NCI-H1417 treated with DMSO at 0.1 percent for 48 hours (cell line): ENCODE measurements at places on chromosomes 7 and 10.

DNA sequence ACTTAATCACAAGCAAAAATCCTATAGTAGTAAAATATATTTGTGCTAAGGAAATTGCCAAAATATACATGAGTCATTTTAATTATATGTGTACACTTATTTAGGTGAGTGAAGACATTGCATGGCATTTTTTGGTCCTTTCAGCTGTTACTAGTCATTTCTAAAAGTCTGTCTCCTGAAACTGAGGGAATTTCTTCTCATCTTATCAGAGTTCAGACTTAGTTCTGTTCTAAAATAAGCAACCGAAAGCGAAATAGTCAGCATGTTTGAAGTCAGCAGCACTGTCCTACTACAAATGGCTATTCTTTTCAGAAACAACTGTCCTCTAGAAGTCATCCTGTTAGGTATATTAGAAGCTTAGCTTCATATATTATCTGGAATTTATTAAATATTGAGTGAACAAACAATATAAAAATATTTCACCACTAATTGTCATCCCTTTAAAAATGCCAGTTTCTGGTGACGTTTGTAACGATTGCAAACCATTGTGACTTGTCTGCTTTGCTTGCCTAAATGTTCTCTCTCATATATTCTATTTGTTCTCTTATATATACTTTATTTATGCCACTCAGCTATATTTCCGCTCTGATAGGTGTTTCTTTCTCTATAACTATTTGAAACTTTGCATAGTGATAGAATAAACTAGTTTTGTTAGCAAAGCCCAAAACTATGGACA, 227.4 kb upstream of the KAT6B start:
- no peak for DNase-seq

- DNase-seq = no peak
These were observed 148.2 kb downstream of the CHN2 start for GRCh38 chr7:29342761-29343160.

DNA sequence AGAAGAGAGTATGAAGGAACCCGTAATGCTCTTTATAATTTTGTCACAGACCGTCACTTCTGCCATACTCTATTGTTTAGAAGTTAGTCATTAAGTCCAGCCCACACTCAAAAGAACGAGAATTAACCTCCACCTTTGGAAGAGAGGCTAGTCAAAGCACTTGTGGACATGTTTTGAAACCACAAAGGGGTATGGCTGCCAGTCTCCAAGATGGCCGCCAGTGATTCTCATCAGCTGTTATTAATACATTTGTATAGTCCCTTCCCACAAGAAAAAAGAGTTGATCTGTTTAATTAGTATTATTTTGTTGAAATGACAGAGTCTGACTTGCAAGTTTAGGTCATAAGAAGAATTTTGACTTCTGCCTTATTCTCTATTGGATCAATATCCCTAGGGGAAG, 23.2 kb upstream of the VOPP1 start:
- no peak for DNase-seq

GRCh38 chr10:103510791-103511752, 17.6 kb downstream of the NEURL1 start:
- DNase-seq = no peak

GRCh38 chr7:112014347-112014746, 191.9 kb downstream of the DOCK4 start:
- no peak for DNase-seq

DNA sequence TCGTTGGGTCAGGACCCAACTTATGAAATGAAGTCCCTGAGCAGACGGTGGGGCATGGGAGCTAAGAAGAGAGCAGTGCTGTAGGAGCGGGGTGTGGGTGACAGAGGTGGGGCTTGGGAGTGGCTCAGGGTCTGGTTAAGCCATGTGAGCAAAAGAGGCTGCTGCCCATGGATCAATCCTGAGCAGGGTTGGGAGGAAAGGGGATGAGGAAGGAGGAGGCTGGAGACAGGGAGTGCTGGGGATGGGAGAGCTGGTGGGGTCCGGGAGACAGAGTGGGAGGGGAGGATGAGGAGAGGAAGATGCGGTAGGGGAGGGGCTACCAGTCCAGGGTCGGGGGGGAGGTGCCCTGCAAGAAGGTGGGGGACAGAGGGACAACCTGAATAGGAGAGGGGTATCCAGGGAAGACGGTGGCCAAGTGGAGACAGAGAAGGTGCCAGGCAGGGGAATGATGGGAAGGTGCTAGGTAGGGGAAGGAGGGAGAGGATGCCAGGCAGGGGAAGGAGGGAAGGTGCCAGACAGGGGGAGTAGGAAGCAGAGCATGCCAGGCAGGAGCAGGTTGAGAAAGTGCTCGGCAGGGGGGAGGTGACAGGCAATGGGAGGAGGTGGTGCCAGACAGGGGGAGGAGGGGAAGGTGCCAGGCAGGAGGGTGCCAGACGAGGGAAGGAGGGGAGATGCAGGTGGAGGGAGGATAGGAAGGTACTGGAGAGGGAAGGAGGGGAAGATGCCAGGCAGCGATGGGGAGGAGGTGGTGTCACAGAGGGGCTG, 27.5 kb upstream of the SMARCD3 start:
- DNase-seq = no peak

GRCh38 chr10:96341219-96342182, 17.3 kb downstream of the OPALIN start:
- no peak for DNase-seq

GRCh38 chr7:97174303-97174702, 56.8 kb downstream of the SDHAF3 start:
- no peak for DNase-seq

- DNase-seq = no peak
These were observed 86.0 kb upstream of the RET start for GRCh38 chr10:42990721-42991441.

DNA sequence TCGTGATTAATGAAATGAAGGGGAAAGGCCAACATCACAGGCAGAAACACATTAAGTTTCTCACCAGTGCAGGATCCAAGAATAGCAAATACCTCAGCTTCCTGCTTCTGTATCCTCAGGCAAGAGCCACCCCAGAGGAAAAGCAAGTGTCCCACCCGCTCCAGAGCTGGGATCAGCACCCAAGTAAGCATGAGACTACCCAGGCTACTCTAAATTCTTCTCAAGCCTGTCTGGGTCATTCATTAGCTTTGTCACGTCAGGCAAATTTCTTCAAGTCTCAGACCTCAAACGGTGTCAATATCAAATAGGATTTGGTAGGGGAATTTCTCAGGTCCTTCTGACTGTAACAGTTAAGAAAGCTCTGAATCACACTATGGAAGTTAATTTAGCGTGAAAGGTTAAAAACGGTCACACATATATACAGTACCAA, 59.0 kb downstream of the GNA12 start:
- no peak for DNase-seq

DNA sequence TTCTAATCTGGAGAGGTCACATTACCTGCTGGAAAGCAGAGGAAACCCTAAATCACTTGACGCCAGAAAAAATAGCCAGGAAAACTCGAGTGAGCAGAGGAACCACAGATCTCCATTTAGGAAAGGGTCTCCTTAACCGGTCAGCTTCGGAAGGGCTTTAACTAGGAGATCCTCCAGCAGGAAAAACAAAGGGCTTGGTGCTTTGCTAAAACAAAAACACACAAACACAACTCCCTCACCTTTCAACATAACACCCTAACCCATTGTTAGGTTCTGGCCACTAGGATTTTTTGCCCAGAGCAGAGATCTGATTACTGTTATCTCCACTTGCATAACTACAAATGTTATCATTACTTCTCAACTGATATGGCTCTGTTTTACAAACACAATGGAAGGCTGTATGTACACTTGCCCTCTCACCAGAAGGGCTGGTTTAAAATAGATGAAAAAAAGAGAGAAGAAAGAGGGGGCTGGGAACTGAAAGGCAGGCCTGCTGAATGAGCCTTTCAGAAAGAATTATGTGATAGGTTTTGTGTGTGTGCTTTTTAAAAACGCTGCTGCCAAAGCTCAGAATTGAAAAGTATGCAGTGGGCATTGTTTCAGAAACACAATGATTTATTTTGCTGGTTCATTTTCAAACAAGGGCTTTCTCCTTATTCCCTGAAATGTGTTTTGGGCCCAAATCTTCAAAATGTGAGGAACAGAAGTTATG, 161.5 kb downstream of the FGFR2 start:
- no peak for DNase-seq

GRCh38 chr10:118793545-118793944, 38.8 kb upstream of the CACUL1 start:
- DNase-seq = no peak

GRCh38 chr7:143924851-143925250, 10.2 kb upstream of the OR2F2 start:
- no peak for DNase-seq

- DNase-seq = no peak
These were observed 574.6 kb upstream of the GALNT17 start for GRCh38 chr7:70557338-70557737.

DNA sequence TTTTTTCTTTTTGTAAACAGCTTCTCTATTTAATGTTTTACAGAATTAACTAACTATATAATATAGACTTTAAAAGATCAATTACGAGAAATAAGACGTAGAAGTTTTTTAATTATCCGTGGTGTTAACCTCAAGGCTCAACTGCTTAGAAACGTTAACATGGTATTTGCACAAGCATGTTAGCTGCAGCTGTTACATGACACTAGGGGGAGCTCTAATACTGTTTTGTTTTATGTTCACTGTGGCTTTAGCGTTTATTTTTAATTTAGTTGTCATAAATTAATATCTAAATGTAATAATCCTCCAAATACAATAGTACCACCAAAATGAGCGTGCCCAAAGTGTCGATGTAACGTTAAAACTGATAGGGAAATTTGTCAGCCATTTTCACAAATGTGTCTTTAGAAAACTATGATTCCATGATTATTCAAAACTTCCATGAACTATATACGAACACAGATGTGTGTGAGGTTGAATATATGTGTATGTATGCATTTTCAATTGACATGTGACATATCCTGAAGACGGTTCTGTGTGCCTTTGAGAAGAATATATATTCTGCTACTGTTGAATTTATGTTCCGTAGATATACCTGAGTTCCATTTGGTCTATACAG, 828.8 kb upstream of the MBL2 start:
- peak; percentile 11 for DNase-seq

- DNase-seq = no peak
These were observed 14.9 kb downstream of the SFTPD start for GRCh38 chr10:79933961-79934360.

- no peak for DNase-seq
These were observed 6.6 kb downstream of the ADAMTS14 start for GRCh38 chr10:70678757-70679489.

DNA sequence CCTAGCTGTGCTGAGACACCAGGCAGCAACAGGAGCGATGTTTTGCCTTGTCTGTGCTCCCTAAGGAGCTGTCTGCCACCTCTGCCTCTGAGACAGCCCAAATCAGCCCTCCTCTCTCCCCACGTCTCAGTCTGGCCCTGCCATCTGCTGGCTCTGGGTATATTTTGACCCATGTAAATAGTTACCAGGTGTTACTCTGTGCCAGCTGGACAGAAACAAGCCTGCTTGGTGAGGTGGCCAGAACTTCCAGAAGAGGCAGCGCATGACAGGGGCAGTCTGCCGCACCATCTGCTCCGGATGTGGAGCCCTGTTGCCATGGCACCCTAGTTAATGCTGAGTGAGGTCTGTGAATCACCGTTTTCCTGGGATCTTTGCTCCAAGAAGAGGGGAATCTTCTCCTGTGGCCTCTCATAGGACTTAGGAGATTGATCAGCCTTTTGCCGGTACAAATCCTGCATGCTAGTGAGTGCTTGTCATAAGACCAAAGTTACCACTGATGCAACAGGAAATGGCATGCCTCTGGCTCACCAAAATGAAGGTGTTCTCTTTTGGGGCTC, 31.8 kb downstream of the GSTO2 start:
- peak; percentile 56 for DNase-seq

DNA sequence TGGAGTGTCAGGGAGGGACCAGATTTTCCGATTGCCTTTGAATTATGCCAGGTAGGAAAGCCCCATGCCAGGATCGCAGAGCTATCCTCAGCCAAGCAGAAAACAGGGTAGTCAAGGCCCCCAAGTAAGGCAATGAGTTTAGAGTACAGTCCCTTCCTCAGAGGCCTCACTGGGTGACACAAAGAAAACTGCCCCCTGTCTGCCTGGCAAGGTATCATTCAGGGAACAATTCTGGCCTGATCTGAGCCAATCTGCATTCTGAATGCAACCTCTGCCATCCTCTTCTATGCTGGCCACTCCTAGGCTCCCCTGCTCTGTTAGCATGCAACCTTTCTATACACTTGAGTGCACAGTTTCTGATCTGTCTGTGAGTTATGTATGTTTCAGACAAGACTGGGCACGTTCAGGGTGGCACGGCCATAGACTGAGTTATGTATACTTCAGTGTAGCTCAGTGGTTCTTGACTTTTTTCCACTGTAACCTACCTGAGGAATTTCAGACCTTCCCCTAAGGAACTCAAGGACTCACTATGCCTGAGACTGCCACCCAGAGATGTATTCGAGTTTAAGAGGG, 336.8 kb downstream of the PLXNA4 start:
- DNase-seq = no peak

DNA sequence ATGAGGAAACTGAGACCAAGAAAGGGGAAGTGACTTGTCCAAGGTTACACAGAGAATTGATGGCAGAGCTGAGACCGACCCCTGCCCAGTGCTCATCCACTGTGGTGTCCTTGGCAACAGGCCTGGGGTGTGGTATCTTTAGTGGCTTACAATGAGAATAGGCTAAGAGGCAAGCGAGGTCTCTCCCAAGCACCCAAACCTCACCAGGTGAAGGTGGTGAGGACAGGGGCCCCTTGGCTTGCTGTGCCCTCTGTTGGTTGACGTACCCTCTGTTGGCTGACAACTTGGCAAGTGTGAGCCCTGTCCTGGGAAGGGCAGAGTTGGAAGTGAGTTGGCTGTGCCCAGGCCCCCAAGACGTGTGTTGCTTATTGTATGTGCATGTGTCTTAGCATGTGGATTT, 166.9 kb downstream of the GRK5 start:
- no peak for DNase-seq

GRCh38 chr7:8249121-8249520, 12.8 kb downstream of the ICA1 start:
- no peak for DNase-seq

- DNase-seq = no peak
These were observed 60.6 kb downstream of the VSTM4 start for GRCh38 chr10:49054753-49055152.

DNA sequence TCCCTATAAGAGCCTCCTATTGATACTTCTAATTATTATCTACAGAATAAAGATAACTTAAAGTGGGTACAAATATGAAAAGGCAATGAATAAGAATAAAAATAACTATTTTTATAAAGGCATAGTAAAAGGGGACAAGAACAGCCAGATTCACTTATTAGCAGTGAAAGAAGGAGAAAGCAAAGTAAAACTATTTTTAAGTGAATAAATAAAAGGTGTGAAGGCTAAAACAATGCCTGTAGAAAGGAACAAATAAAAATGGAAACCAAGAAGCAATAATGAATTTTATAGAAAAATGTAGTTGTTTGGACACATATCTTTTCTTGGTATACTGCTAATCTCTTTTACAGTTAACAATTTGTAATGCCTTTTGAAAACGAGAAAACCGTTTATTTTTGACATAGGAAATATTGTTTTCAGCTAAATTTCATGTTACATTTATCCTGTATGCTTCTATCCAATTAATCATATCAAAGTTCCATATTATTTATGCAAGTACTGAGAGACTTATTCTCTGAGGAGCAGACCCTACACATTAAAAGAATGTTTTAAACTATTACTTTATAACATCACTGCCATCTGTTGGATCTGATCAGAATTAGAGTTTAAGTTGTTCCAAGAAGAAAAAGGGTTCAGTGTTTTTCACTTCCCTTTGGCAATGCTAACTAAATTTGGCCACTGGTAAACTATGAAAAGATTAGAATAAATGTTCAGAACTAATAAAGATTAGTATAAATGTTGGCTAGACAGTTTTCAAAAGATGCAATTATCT, 59.1 kb downstream of the ARMC3 start:
- DNase-seq = no peak
